ENCODE measurements at places on chromosomes 4 and X. TPM values are rescaled to one million over a fixed set of nuclear protein-coding genes. Genes with fewer than 3 reads are reported as not detected.

Gene GRPEL1
- total RNA-seq: 68.1 TPM

DNA sequence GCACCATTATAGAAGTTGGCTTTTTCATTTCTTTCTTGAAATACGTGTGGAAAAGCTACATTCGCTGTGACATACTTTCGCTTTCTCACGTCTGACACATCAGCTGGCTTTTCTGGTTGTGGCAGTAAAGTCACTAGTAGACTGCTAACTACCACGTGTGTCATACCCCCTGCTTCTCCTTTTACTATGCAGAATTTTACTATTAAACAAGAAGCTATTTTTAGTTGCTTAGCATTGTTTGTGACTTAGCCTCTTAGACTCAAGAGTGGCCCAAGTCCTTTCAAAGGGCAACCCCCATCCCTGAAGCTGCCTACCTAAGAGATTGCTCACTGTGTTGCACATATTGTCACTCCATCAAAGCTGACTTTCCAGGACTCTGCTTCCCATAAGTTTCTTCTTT is 2.1 kb upstream of the IL2 start:
- DNase-seq: no peak
- peaks cover 4% of the 10 kb centered on the region for H3K4me1 ChIP-seq
- no peaks in the 10 kb centered on the region for H3K36me3 ChIP-seq

Gene CFAP99
- total RNA-seq: not detected

Gene BANK1
- not detected for total RNA-seq

GRCh38 chr4:116489739-116490138 is 595.6 kb downstream of the TRAM1L1 start:
- H3K27ac ChIP-seq: no peak overlapping the region
- no peak for DNase-seq
- H3K27me3 ChIP-seq: no peaks in the 10 kb centered on the region
- no peaks in the 10 kb centered on the region for H3K4me1 ChIP-seq
- H3K4me3 ChIP-seq: no peak overlapping the region

- H3K27me3 ChIP-seq: no peaks in the 10 kb centered on the region
- peak; percentile 45 for DNase-seq
- H3K36me3 ChIP-seq: no peaks in the 10 kb centered on the region
- no peaks in the 10 kb centered on the region for H3K4me1 ChIP-seq
- H3K27ac ChIP-seq: peak overlapping the region; percentile 92
- peak overlapping the region; percentile 82 for H3K4me3 ChIP-seq
Measured at GRCh38 chr4:150079081-150079581, 886 bp downstream of the DCLK2 start.

DNA sequence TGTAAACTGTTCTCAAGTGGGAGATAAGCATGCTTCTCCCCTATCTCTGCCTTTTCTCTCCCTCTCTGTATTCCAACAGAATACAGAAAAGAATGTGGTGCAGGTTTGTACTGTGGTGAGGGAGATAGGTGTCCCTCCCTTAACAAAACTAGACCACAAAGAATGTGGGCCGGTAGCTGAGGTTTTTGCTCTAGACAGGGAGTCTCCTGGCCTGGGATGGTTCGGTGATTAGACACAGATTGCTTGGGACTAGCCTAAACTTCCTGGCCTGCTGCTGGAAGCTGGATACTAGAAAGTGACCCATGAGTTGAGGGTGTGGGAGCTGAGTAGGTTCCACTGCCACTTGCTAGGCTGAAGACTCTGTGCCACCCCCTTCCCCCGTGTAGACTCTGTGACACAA is 143.0 kb downstream of the CXXC4 start:
- no peaks in the 10 kb centered on the region for H3K27me3 ChIP-seq
- DNase-seq: no peak
- no peak overlapping the region for H3K4me3 ChIP-seq
- no peaks in the 10 kb centered on the region for H3K36me3 ChIP-seq
- no peak overlapping the region for H3K27ac ChIP-seq

DNA sequence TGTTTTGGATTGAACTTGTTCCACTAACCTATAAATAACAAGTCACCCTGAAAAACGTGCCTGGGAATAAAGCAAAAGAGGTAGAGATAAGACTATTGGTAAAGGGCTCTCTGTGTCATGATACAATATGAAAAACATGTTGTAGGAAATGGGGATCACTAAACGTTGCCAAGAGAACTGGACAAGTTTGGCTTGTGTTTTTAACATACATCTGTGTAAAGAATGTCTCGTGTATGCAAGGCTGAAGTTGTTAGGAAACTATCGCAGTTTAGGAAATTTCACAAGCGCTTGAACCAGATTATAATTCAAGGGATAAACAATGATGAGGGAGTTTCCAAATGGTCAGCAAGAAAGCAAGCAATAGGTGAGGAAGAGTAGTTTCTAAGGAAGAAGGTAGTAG is 655.8 kb downstream of the PCDH7 start:
- no peak overlapping the region for H3K27ac ChIP-seq
- H3K36me3 ChIP-seq: no peaks in the 10 kb centered on the region
- no peak for DNase-seq
- no peaks in the 10 kb centered on the region for H3K4me1 ChIP-seq
- H3K4me3 ChIP-seq: no peak overlapping the region

DNA sequence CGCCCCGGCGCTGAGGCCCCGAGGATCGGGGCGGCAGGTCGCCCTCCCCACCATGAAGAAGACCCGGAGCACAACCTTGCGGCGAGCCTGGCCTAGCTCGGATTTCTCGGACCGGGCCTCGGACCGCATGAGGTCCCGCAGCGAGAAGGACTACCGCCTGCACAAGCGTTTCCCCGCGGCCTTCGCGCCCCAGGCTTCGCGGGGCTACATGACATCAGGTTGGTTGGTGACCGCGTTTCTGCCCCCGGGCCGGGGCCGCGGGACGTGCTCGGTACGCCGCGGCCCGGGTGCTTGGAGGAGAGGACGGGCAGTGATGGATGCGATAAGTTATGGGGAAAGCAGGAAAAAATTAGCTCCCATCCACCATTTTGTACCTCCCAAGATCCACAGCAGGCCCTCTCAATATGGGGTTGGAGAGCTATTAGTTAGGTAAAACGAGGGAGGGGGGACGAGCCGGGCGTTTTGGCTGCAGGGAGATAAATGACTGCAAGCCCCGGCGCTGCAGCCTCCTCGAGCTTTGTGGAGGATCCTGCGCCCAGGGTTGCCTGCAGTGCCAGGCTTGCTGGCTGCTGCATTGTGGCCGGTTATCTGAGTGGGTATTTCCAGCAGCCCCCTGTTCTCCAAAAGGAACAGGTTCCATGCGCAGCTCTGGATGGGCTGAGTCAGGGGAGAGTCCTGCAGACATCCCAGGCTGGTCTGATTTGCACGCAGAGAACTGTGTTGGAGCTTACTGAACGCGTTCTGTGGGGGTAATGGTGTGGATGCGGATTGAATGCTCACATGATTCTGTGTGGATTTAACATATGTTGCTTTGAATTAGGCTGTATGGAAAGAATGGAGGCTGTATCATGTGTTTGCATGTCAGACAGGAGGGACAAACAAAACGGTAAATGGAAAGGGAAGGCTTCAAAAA is 1.9 kb downstream of the STOX2 start:
- peak overlapping the region; percentile 91 for H3K27ac ChIP-seq
- no peaks in the 10 kb centered on the region for H3K27me3 ChIP-seq

Gene RASSF6
- not detected for total RNA-seq

GRCh38 chr4:81431971-81432370 is 39.7 kb downstream of the RASGEF1B start:
- no peak overlapping the region for H3K4me3 ChIP-seq
- H3K27me3 ChIP-seq: no peaks in the 10 kb centered on the region
- no peaks in the 10 kb centered on the region for H3K4me1 ChIP-seq
- peaks cover 56% of the 10 kb centered on the region for H3K36me3 ChIP-seq
- H3K27ac ChIP-seq: no peak overlapping the region

Gene FRYL
- total RNA-seq: 50.5 TPM

- H3K4me3 ChIP-seq: no peak overlapping the region
- no peak for DNase-seq
- H3K27me3 ChIP-seq: no peaks in the 10 kb centered on the region
- no peaks in the 10 kb centered on the region for H3K36me3 ChIP-seq
- H3K4me1 ChIP-seq: no peaks in the 10 kb centered on the region
- no peak overlapping the region for H3K27ac ChIP-seq
Measured at GRCh38 chrX:17292111-17292527, 82.9 kb upstream of the NHS start.

GRCh38 chrX:12118134-12118533 is 20.1 kb upstream of the FRMPD4 start:
- no peak overlapping the region for H3K4me3 ChIP-seq
- H3K27ac ChIP-seq: no peak overlapping the region
- no peaks in the 10 kb centered on the region for H3K27me3 ChIP-seq
- no peak for DNase-seq
- H3K36me3 ChIP-seq: no peaks in the 10 kb centered on the region

- no peaks in the 10 kb centered on the region for H3K27me3 ChIP-seq
- no peak for DNase-seq
- no peak overlapping the region for H3K4me3 ChIP-seq
- no peaks in the 10 kb centered on the region for H3K4me1 ChIP-seq
Measured at GRCh38 chrX:9980401-9980800, 13.2 kb downstream of the CLDN34 start.

DNA sequence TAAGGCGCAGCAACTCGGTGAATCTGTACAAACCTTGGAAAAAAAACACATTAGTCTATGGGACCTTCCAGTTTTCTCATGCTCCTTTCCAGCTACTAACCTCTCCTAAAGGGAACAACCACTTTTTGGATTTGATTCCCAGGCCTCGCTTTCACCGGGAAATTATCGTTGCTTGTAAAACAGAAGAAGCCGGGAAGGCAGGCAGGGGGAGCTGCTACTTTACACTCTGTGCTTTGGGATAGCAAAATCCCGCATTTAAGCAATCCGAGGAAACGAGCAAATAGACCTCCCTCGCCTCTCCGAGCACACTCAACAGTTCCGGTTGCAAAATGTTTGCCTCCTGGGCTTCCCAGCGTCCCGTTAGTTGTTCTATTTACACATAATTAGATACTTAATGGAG is 1.2 kb downstream of the CD38 start:
- H3K27me3 ChIP-seq: no peaks in the 10 kb centered on the region
- H3K4me3 ChIP-seq: peak overlapping the region; percentile 58
- peaks cover 4% of the 10 kb centered on the region for H3K4me1 ChIP-seq
- peak overlapping the region; percentile 65 for H3K27ac ChIP-seq
- DNase-seq: peak; percentile 52

GRCh38 chr4:8296491-8296890 is 26.9 kb downstream of the HTRA3 start:
- peaks cover 52% of the 10 kb centered on the region for H3K36me3 ChIP-seq
- H3K27ac ChIP-seq: no peak overlapping the region
- no peaks in the 10 kb centered on the region for H3K4me1 ChIP-seq
- DNase-seq: no peak
- no peaks in the 10 kb centered on the region for H3K27me3 ChIP-seq

- no peak overlapping the region for H3K27ac ChIP-seq
- no peaks in the 10 kb centered on the region for H3K27me3 ChIP-seq
- H3K36me3 ChIP-seq: no peaks in the 10 kb centered on the region
- no peak overlapping the region for H3K4me3 ChIP-seq
- no peak for DNase-seq
Measured at GRCh38 chr4:175238827-175239517, 320.8 kb downstream of the ADAM29 start.

GRCh38 chr4:39354254-39354552 is 12.0 kb downstream of the RFC1 start:
- H3K36me3 ChIP-seq: peaks cover 19% of the 10 kb centered on the region
- H3K27ac ChIP-seq: peak overlapping the region; percentile 43
- peak overlapping the region; percentile 48 for H3K4me3 ChIP-seq
- H3K4me1 ChIP-seq: peaks cover 6% of the 10 kb centered on the region
- DNase-seq: no peak

Gene NEUROG2
- not detected for total RNA-seq

Gene GASK1B
- 104 TPM for total RNA-seq

DNA sequence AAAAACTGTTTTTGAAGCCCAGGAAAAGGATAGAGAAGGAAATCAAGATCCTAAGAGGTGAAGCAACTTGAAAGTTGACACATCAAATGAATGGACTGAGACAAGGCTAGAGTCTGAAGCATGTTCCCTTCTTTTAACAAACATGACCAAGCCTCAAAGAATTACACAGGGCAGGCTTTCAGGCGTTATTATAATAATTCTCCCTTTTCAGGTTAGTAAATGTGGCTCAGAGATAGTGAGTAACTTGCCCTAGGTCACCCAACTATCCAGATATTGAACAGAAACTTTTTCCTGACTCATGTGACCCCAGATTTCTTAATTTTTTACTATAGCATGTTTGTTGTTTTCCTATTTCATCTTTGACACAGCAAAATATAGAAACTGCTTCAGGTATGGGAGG is 91.7 kb downstream of the PPP1R2C start:
- H3K36me3 ChIP-seq: no peaks in the 10 kb centered on the region
- no peak for DNase-seq
- no peaks in the 10 kb centered on the region for H3K4me1 ChIP-seq
- H3K4me3 ChIP-seq: no peak overlapping the region
- no peaks in the 10 kb centered on the region for H3K27me3 ChIP-seq
- no peak overlapping the region for H3K27ac ChIP-seq

Gene TFE3
- 61.2 TPM for total RNA-seq

GRCh38 chr4:88014386-88014905 is 7.0 kb downstream of the PKD2 start:
- H3K27me3 ChIP-seq: no peaks in the 10 kb centered on the region
- no peak overlapping the region for H3K4me3 ChIP-seq
- H3K36me3 ChIP-seq: peaks cover under 1% of the 10 kb centered on the region
- H3K27ac ChIP-seq: no peak overlapping the region
- no peak for DNase-seq

DNA sequence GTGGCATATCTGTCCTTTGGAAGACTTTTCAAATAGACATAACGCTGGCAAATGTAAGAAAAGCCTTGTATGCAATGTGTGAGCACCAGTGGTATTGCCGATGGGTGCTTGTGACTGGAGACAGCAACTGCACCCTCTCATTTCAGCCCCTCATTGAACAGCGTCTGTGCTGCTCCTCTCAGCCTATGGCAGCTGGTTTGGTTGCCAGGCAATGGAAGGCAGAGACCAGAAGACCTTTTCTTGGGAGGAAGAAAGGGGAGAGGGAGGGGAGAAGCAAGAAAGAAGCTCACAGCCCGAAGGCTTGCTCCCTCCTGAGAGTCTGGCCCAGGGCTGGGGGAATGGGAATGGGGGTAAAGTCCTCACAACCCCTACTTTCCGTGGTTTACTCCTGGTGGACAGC is 20.2 kb downstream of the ZCCHC13 start:
- no peaks in the 10 kb centered on the region for H3K36me3 ChIP-seq
- H3K4me1 ChIP-seq: no peaks in the 10 kb centered on the region
- no peak for DNase-seq
- no peaks in the 10 kb centered on the region for H3K27me3 ChIP-seq

Gene ZFYVE28
- total RNA-seq: 5.8 TPM

Gene UBQLN2
- 31.7 TPM for total RNA-seq

Gene MAGEA11
- total RNA-seq: not detected

DNA sequence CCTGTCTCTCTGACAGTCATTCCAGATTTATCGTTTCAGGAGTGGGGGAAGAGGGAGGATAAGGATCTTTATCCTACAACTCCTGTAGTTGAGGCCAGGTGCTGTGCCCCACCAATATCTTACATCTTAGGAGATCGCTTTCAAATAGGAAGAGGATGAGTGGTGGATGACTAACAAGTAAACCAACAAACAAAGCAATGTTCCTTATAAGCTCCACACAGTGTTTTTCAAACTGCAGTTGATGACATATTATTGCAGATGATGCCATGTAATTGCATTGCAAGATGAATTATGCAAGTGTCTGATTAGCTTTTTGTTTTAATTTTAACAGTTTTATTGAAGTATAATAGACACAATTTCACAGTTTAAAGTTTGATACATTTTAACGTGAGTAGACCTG is 35.8 kb upstream of the TMEM164 start:
- H3K36me3 ChIP-seq: no peaks in the 10 kb centered on the region
- no peaks in the 10 kb centered on the region for H3K27me3 ChIP-seq
- no peak for DNase-seq
- no peak overlapping the region for H3K27ac ChIP-seq

Gene RAB9B
- total RNA-seq: 44.7 TPM
